ENCODE measurements at places on chromosomes 13 and 19. TPM values are rescaled to one million over a fixed set of nuclear protein-coding genes. Genes with fewer than 3 reads are reported as not detected.

GRCh38 chr13:63124863-63125262, 1709.2 kb upstream of the PCDH20 start:
- no peaks in the 10 kb centered on the region for H3K27me3 ChIP-seq
- H3K4me3 ChIP-seq: no peak overlapping the region
- no peaks in the 10 kb centered on the region for H3K4me1 ChIP-seq
- DNase-seq: no peak

GRCh38 chr19:18231775-18232174, 5.5 kb upstream of the PDE4C start:
- H3K4me3 ChIP-seq: no peak overlapping the region
- peaks cover 91% of the 10 kb centered on the region for H3K27me3 ChIP-seq
- H3K4me1 ChIP-seq: no peaks in the 10 kb centered on the region

DNA sequence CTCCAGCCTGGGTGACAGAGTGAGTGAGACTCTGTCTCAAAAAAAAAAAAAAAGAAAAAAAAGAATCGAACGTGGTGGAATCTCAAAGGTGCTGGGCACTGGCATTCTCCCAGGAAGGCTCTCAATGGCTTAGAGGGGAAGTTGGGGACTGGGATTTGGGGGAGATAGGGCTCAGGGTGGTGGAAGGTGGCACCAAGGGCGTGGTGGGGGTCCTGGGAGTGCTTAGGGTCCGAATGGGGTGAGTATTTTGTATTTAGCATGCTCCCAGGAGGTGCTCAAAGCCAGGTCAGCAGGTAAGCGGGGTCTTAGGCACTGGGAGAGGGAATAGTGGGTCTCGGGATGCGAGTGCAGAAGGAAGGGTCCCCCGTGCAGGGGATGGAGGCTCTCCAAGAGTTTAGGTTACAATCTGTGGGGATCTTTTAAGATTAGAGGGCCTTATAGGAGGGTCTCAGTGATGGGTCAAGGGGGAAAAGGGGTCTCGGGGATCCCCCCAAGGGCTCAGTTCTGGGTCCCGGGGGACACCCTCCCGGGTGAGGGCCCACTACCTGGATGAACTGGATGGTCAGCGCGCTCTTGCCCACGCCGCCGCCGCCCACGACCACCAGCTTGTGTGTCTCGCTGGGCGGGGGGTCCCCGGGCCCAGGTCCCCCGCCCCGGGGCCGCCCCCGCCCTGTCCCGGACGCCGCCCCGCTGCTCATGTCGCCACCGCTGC, 386 bp downstream of the RRAS start:
- H3K27ac ChIP-seq: peak overlapping the region; percentile 98
- peaks cover 76% of the 10 kb centered on the region for H3K4me1 ChIP-seq
- DNase-seq: no peak
- no peaks in the 10 kb centered on the region for H3K27me3 ChIP-seq
- H3K4me3 ChIP-seq: peak overlapping the region; percentile 55
- no peaks in the 10 kb centered on the region for H3K36me3 ChIP-seq

- peak; percentile 36 for DNase-seq
- H3K4me1 ChIP-seq: no peaks in the 10 kb centered on the region
- H3K27ac ChIP-seq: peak overlapping the region; percentile 53
- H3K27me3 ChIP-seq: no peaks in the 10 kb centered on the region
These were observed 104.4 kb downstream of the TM9SF2 start for GRCh38 chr13:99605420-99606323.

DNA sequence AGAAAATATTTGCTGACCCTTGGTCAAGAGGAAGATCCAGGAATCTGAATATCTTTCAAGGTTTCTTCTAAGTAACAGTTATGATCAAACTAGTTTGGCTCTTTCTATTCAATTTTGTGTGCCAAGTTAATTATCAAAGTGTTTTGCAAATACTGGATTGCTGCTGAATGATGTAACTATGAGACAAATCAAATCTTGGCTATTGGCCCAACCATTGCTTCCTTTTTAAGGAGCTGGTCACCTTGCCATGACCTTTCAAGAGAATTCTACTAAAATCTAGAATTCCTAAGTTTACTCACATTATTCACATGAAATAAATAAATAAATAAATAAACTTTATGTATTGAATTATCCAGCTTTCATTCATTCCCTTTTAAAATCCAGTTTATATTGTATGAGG, 371.8 kb downstream of the SLITRK6 start:
- H3K36me3 ChIP-seq: no peaks in the 10 kb centered on the region
- H3K27me3 ChIP-seq: no peaks in the 10 kb centered on the region
- DNase-seq: no peak
- H3K4me1 ChIP-seq: no peaks in the 10 kb centered on the region

DNA sequence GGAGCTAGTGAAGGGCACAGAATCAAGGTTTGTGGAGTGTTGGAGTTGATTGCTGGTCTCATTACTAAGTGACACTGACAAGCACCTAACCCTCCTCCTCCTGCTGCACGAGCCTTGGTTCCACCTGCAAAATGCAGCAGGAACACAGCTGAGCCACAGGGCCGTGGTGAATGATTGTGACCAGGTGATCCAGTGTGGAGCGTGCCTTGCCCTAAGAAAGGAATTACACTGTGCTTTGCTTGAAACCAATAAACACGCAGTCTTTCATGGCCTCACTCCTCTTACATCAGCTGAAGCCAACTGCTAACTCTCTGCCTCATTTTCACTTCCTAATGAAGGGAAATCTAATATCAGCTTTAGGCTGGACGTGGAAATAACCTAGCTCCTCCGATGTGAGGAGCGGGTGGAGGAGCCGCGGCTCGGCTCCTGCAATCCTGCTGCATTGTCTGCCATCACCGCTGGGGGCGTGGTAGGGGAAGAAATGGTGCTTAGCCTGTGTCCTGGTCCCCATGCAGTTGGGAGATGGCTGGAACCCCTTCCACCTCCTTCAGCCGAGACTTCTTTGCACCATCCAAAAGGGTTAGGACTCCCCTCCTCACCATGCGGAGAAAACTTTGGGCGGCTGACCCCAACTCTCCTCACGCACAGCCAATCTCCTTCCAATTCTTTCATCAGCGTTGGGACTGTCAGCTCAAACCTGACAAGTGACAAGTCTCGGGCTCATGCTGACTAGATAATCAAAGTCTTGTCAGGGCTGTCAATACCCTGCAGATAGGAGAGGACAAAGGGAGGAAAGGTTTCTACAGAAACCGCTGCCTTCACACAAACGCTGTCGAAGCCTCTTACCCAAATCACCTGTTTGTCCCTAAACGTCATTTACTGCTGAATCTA, 427.9 kb downstream of the ZNF536 start:
- H3K4me3 ChIP-seq: no peak overlapping the region
- H3K36me3 ChIP-seq: no peaks in the 10 kb centered on the region
- peaks cover 12% of the 10 kb centered on the region for H3K27me3 ChIP-seq
- H3K27ac ChIP-seq: no peak overlapping the region
- peak; percentile 42 for DNase-seq

DNA sequence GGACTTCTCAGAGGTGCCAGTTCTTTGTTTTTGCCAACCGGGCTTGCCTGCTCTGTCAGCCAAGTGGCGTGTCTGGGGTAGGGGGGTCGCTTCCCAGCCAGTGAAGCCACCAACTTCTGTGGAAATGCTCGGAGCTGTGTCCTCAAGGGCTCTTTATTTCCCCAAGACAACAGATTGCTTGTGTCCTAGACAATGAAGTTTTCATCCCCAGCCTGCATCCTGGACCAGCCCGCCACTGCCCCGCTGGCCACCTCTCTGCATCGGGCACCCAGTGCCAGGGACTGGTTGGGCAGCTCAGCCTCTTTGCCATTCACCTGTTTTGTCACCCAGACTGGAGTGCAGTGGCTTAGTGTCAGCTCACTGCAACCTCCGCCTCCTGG, 3.7 kb downstream of the RAB11B start:
- DNase-seq: no peak
- H3K27ac ChIP-seq: peak overlapping the region; percentile 48
- H3K4me1 ChIP-seq: peaks cover 74% of the 10 kb centered on the region
- H3K4me3 ChIP-seq: no peak overlapping the region
- no peaks in the 10 kb centered on the region for H3K36me3 ChIP-seq

DNA sequence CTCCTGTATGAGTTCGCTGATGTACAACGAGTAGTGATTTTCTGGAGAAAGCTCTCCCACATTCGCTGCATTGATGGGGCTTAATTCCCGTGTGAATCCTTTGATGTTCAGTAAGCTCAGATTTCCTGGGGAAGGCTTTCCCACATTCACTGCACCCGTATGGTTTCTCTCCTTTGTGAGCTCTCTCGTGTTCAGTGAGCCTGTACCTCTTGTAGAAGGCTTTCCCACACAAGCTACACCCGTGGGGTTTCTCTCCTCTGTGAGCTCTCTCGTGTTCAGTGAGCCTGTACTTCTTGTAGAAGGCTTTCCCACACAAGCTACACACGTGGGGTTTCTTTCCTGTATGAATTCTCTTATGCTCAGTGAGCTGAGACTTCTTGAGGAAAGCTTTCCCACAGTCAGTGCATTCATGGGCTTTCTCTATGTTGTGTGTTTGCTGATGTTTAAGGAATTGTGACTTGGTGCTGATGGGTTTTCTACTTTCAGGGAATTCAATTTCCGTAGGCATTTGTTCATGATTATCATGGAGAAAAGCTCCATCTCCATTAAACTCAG, 3.5 kb upstream of the ZNF577 start:
- no peak overlapping the region for H3K4me3 ChIP-seq
- H3K27me3 ChIP-seq: no peaks in the 10 kb centered on the region
- peaks cover 82% of the 10 kb centered on the region for H3K36me3 ChIP-seq
- H3K27ac ChIP-seq: no peak overlapping the region
- H3K4me1 ChIP-seq: no peaks in the 10 kb centered on the region

DNA sequence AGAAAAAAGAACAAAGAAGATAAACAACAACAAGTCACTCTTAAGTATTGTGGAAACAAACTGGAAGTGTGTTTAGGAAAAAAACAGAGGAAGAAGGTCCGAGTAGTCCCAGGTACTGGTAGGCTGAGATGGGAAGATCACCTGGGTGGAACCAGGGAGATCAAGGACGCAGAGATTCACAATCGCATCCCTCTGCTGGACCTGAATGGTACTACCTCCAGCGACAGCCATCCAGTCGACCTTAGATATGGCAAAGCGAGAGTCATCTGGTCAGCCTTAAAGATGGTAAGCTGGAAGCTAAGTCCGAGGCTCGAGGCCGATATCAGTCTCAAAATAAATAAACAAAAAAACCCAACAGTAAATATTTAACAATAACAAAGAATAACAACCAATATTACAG, 44.9 kb upstream of the ZNF91 start:
- DNase-seq: no peak
- H3K27ac ChIP-seq: no peak overlapping the region
- no peaks in the 10 kb centered on the region for H3K4me1 ChIP-seq

- no peak overlapping the region for H3K27ac ChIP-seq
- H3K4me1 ChIP-seq: no peaks in the 10 kb centered on the region
- no peaks in the 10 kb centered on the region for H3K36me3 ChIP-seq
These were observed 112.1 kb downstream of the PTPRS start for GRCh38 chr19:5228490-5228889.

GRCh38 chr19:13078897-13079541, 23.6 kb downstream of the LYL1 start:
- no peak for DNase-seq
- H3K4me3 ChIP-seq: no peak overlapping the region
- no peaks in the 10 kb centered on the region for H3K36me3 ChIP-seq
- peaks cover 41% of the 10 kb centered on the region for H3K4me1 ChIP-seq
- no peaks in the 10 kb centered on the region for H3K27me3 ChIP-seq

- DNase-seq: no peak
- H3K4me3 ChIP-seq: no peak overlapping the region
- H3K27ac ChIP-seq: no peak overlapping the region
- H3K36me3 ChIP-seq: peaks cover 35% of the 10 kb centered on the region
These were observed 34.1 kb downstream of the ERCC5 start for GRCh38 chr13:102879793-102880499.

GRCh38 chr13:93778548-93778947, 551.9 kb downstream of the GPC6 start:
- no peaks in the 10 kb centered on the region for H3K27me3 ChIP-seq
- DNase-seq: no peak
- no peaks in the 10 kb centered on the region for H3K4me1 ChIP-seq

GRCh38 chr19:45177817-45178261, at the start of gene TRAPPC6A:
TRAPPC6A (minus strand) TSS chr19:45178237; CDS start chr19:45178218, 19 bp downstream.
- peaks cover 58% of the 10 kb centered on the region for H3K4me1 ChIP-seq
- peak within 1 kb of the TSS; percentile 84 for H3K27ac ChIP-seq

DNA sequence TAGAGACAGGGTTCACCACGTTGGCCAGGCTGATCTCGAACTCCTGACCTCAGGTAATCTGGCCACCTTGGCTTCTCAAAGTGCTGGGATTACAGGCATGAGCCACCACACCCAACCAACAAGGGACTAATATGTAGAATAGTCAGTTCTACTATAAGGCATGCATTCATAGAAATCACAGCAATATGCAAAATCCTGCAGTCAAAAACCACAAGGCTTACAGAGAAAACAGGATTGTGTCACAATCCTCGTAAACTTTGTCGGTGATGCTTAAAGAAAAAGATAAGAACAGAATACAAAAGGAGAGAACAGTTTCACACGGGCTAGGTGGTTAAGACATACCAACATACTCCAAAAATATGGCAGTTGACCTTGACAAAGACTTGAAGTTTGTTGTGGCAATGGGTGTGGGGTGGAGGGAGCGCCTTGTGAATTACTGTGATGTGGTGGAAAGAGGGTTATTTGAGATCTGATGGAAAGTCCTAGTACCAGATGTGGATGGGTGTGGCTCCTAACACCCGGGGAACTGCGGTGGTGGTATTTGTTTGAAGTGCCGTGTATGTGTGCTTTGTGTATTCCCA, 12.4 kb downstream of the NOSIP start:
- no peaks in the 10 kb centered on the region for H3K4me1 ChIP-seq
- no peaks in the 10 kb centered on the region for H3K27me3 ChIP-seq
- H3K27ac ChIP-seq: no peak overlapping the region
- H3K4me3 ChIP-seq: no peak overlapping the region
- H3K36me3 ChIP-seq: no peaks in the 10 kb centered on the region

GRCh38 chr19:29668746-29669609, 3.7 kb downstream of the PLEKHF1 start:
- H3K36me3 ChIP-seq: peaks cover 4% of the 10 kb centered on the region
- no peak overlapping the region for H3K4me3 ChIP-seq
- peaks cover 16% of the 10 kb centered on the region for H3K4me1 ChIP-seq
- H3K27ac ChIP-seq: no peak overlapping the region
- peaks cover 12% of the 10 kb centered on the region for H3K27me3 ChIP-seq
- no peak for DNase-seq

GRCh38 chr19:16554776-16555175, 12.5 kb upstream of the CHERP start:
- H3K27me3 ChIP-seq: no peaks in the 10 kb centered on the region
- H3K27ac ChIP-seq: no peak overlapping the region
- H3K4me3 ChIP-seq: no peak overlapping the region
- no peaks in the 10 kb centered on the region for H3K36me3 ChIP-seq

GRCh38 chr13:60482012-60482411, 85.0 kb downstream of the TDRD3 start:
- H3K4me1 ChIP-seq: no peaks in the 10 kb centered on the region
- no peak for DNase-seq
- H3K36me3 ChIP-seq: no peaks in the 10 kb centered on the region
- no peaks in the 10 kb centered on the region for H3K27me3 ChIP-seq

- H3K27ac ChIP-seq: no peak overlapping the region
- no peaks in the 10 kb centered on the region for H3K4me1 ChIP-seq
- no peaks in the 10 kb centered on the region for H3K36me3 ChIP-seq
- no peak for DNase-seq
These were observed 103.6 kb upstream of the MYCBP2 start for GRCh38 chr13:77430377-77430951.

EXOSC5 gene
- 14.8 TPM for polyA plus RNA-seq

KIR2DL4 gene
- polyA plus RNA-seq: not detected

RAB3A gene
- 6.2 TPM for polyA plus RNA-seq

MIA gene
- polyA plus RNA-seq: 3.8 TPM

RUVBL2 gene
- 83.7 TPM for polyA plus RNA-seq

C3 gene
- polyA plus RNA-seq: 14.2 TPM

KRTDAP gene
- polyA plus RNA-seq: 1.9 TPM
